ENCODE measurements at places on chromosomes 7 and 10. TPM values are rescaled to one million over a fixed set of nuclear protein-coding genes. Genes with fewer than 3 reads are reported as not detected.

GRCh38 chr10:71475243-71475871 lies 78.6 kb downstream of the CDH23 start:
- H3K27ac ChIP-seq, result peak overlapping the region; percentile 4
- H3K4me3 ChIP-seq, result no peak overlapping the region
- peaks cover 9% of the 10 kb centered on the region for H3K4me1 ChIP-seq

DNA sequence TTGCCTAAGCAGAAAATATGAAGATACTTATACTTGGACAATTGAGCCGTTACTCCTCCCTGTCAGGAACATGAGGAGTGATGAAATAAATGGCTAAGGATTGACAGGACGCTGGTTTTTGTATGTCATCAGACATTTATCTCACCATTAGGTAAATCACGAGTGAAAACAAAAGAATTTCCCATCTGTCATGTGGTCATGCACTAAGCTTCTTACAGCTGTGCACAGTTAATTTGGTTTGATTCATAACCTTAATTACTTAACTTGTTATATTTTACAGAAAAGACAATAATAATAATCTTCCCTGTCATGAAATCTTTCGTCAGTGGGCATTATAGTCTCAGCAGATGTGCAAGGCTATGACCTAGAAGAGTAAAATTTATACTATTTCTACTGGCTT lies 266.5 kb downstream of the HGF start:
- H3K27ac ChIP-seq, result no peak overlapping the region
- H3K36me3 ChIP-seq, result no peaks in the 10 kb centered on the region
- DNase-seq, result no peak
- H3K4me3 ChIP-seq, result no peak overlapping the region
- no peaks in the 10 kb centered on the region for H3K4me1 ChIP-seq

GRCh38 chr7:100570954-100571828 lies 2.5 kb downstream of the SAP25 start:
- H3K27me3 ChIP-seq, result no peaks in the 10 kb centered on the region
- no peak overlapping the region for H3K4me3 ChIP-seq
- H3K27ac ChIP-seq, result no peak overlapping the region
- peaks cover 56% of the 10 kb centered on the region for H3K4me1 ChIP-seq
- peaks cover 29% of the 10 kb centered on the region for H3K36me3 ChIP-seq

GRCh38 chr10:11510736-11511135 lies 100.7 kb downstream of the USP6NL start:
- peaks cover 4% of the 10 kb centered on the region for H3K4me1 ChIP-seq
- H3K36me3 ChIP-seq, result no peaks in the 10 kb centered on the region
- no peak overlapping the region for H3K4me3 ChIP-seq
- H3K27me3 ChIP-seq, result peaks cover 10% of the 10 kb centered on the region
- no peak overlapping the region for H3K27ac ChIP-seq
- no peak for DNase-seq

DNA sequence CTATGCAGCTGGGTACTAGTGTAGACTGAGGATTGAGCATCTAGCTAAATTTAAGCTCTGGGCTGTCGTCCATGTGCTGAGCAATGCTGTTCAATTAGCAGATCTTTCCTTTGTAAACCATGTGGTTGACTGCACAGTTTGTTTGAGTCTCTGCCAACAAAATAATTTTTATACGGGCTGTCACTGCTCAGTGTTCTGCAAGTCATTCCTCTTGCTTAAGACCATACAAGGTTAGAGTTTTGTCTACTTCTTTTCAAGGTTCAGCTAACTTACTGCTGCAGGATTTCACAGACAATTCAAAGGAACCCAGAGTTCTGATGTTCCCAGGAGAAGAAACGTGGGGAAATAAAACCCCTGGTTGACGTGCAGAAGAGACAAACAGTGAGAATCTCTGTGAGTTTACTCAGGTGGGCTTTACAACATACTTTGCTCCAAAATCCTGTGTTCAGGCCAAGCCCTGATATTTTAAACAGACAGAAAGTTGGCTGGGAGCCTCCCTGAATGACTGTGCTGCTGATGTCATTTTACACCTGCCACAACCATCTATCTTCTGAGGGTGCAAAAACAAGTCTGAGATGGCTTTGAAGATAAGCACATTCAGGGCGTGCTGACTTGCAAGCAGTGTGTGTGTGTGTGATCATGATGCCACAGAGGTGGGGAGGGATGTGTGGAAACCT lies 177.1 kb upstream of the SVIL start:
- DNase-seq, result peak; percentile 30
- no peaks in the 10 kb centered on the region for H3K36me3 ChIP-seq
- H3K4me1 ChIP-seq, result peaks cover 8% of the 10 kb centered on the region
- peaks cover 8% of the 10 kb centered on the region for H3K27me3 ChIP-seq
- no peak overlapping the region for H3K4me3 ChIP-seq

DNA sequence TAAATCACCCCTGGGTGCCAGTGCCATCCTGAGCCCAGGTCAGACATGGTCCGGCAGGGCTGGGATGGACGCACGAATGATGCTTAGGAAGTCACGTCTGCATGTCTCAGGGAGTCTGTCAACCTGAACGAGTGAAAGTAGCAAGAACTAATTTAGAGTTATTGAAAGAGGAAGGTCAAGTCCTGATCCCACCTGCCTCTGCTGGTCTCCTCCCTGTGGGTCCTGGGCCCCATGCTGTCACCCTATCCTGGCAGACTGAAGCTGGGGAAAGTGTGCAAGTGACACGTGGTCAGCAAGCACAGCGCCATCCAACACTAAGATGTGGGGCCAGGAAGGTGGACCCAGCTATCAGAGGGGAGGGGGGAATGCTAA lies 26.1 kb upstream of the GRID1 start:
- no peak overlapping the region for H3K27ac ChIP-seq
- H3K27me3 ChIP-seq, result peaks cover 12% of the 10 kb centered on the region
- no peaks in the 10 kb centered on the region for H3K36me3 ChIP-seq
- no peak for DNase-seq
- peaks cover 3% of the 10 kb centered on the region for H3K4me1 ChIP-seq

- H3K4me3 ChIP-seq, result no peak overlapping the region
- no peaks in the 10 kb centered on the region for H3K27me3 ChIP-seq
- no peak overlapping the region for H3K27ac ChIP-seq
- H3K36me3 ChIP-seq, result peaks cover 4% of the 10 kb centered on the region
- H3K4me1 ChIP-seq, result no peaks in the 10 kb centered on the region
Observed at GRCh38 chr7:901388-902154, 25.2 kb downstream of the GET4 start.

- H3K27ac ChIP-seq, result no peak overlapping the region
- H3K4me1 ChIP-seq, result no peaks in the 10 kb centered on the region
- no peak for DNase-seq
- H3K4me3 ChIP-seq, result no peak overlapping the region
- H3K36me3 ChIP-seq, result no peaks in the 10 kb centered on the region
Observed at GRCh38 chr7:70590126-70590854, 541.7 kb upstream of the GALNT17 start.

The TLL2 gene
- total RNA-seq, result 0.13 TPM

The NAT16 gene
- not detected for total RNA-seq

The PPP1R17 gene
- not detected for total RNA-seq

The DTX2 gene
- total RNA-seq, result 30.6 TPM

The NMT2 gene
- 30.2 TPM for total RNA-seq

The FXYD4 gene
- not detected for total RNA-seq

The FGFBP3 gene
- 1.5 TPM for total RNA-seq

The ZNF467 gene
- total RNA-seq, result 0.08 TPM

The LIPN gene
- total RNA-seq, result not detected

The OPN4 gene
- not detected for total RNA-seq

Measured in activated CD8-positive, alpha-beta T cell treated with anti-CD3 and anti-CD28 coated beads, Interleukin-2, amount 10 ng/mL, durations not matched to agents 7 days and 5 days (primary cell).